Pancreas (tissue), 10 donors: ENCODE measurements at places on chromosomes 2 and 18. TPM values are rescaled to one million over a fixed set of nuclear protein-coding genes. Genes with fewer than 3 reads are reported as not detected.

GRCh38 chr18:9453283-9453682 lies 22.0 kb upstream of the RALBP1 start:
- H3K27ac ChIP-seq: no peak overlapping the region
- no peak for DNase-seq
- H3K36me3 ChIP-seq: no peaks in the 10 kb centered on the region
- no peak overlapping the region for H3K4me3 ChIP-seq
- no peaks in the 10 kb centered on the region for H3K4me1 ChIP-seq

GRCh38 chr18:77960791-77961410 lies 711.3 kb downstream of the GALR1 start:
- H3K36me3 ChIP-seq: no peaks in the 10 kb centered on the region
- no peak overlapping the region for H3K4me3 ChIP-seq
- H3K27me3 ChIP-seq: no peaks in the 10 kb centered on the region
- H3K4me1 ChIP-seq: no peaks in the 10 kb centered on the region
- no peak for DNase-seq
- H3K27ac ChIP-seq: no peak overlapping the region

GRCh38 chr2:174870787-174871186 lies 106.5 kb upstream of the CHRNA1 start:
- no peak overlapping the region for H3K4me3 ChIP-seq
- no peaks in the 10 kb centered on the region for H3K36me3 ChIP-seq
- H3K4me1 ChIP-seq: no peaks in the 10 kb centered on the region
- no peaks in the 10 kb centered on the region for H3K27me3 ChIP-seq

The IL1R1 gene
- total RNA-seq: 74.5 TPM

The MRO gene
- total RNA-seq: 0.72 TPM
